ENCODE measurements at places on chromosomes 4 and X. TPM values are rescaled to one million over a fixed set of nuclear protein-coding genes. Genes with fewer than 3 reads are reported as not detected.

The PPP2R2C gene
- total RNA-seq: 0.39 TPM

The FAT4 gene
- 0.85 TPM for total RNA-seq

DNA sequence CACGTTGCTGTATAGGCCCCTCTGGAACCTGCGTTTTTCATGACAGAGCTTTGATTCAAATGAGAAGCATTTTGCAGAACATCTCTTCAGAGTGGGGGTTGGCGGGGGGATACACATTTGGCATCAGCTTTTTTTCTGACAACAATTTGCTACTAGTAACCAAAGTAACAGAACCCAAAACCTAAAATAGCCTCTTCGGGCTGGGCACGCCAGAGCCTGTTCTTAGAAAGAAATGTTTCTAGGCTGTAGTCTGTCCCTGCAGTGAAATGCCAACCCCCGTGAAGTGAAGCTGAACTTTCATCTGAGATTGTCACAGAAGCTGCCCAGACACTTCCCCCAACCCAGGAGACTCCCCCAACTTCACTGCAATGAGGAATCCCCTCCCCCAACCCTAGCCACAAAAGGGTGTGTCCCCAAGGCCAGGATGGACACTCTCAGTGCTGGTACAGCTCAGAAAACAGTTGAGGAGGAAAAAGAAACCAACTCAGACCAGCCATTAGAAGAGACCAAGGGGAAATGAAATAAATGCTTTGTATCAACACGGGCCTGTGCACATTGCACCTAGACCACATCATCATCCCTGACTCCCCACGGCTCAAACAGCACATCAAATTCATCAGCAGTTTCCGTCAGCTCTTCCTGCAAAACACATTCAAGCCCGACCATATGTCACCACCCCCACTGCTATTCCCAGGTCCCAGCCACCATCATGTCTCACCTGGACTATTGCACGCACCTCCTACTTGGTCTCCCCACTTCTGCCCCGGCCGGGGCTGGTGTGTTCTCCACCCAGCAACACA lies 8.4 kb upstream of the MAN2B2 start:
- no peak overlapping the region for H3K27ac ChIP-seq
- no peaks in the 10 kb centered on the region for H3K36me3 ChIP-seq
- H3K27me3 ChIP-seq: peaks cover 4% of the 10 kb centered on the region
- H3K4me1 ChIP-seq: peaks cover 3% of the 10 kb centered on the region

The PAGE5 gene
- not detected for total RNA-seq

DNA sequence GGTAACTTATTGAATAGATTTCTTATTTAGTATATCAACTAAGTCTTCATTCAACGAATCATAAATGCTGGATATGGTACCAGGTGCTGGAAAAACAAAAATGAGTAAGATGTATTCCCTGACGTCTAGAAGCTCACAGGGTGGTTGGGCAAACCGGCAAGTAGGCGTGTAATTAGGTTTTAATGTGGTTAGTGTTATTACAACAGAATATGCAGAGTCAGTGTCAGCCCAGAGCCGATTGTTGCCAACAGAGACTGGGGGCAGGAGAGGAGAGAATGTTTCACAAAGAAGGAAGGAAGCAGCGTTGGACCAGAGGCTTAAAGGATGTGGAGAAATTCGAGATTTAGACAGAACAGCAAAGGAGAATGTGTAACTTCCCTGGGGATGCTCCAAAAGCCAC lies 111.7 kb downstream of the TENM3 start:
- no peak overlapping the region for H3K4me3 ChIP-seq
- H3K27me3 ChIP-seq: no peaks in the 10 kb centered on the region
- H3K4me1 ChIP-seq: no peaks in the 10 kb centered on the region
- no peak for DNase-seq
- no peaks in the 10 kb centered on the region for H3K36me3 ChIP-seq

The MMAA gene
- total RNA-seq: 9.5 TPM

- no peak for DNase-seq
- H3K27me3 ChIP-seq: no peaks in the 10 kb centered on the region
- H3K27ac ChIP-seq: no peak overlapping the region
- no peaks in the 10 kb centered on the region for H3K36me3 ChIP-seq
- no peaks in the 10 kb centered on the region for H3K4me1 ChIP-seq
Observed at GRCh38 chr4:1756079-1756478, 34.8 kb downstream of the TACC3 start.

GRCh38 chr4:29908276-29908675 lies 811.9 kb upstream of the PCDH7 start:
- H3K4me3 ChIP-seq: no peak overlapping the region
- no peak overlapping the region for H3K27ac ChIP-seq
- no peaks in the 10 kb centered on the region for H3K36me3 ChIP-seq
- H3K4me1 ChIP-seq: no peaks in the 10 kb centered on the region
- H3K27me3 ChIP-seq: no peaks in the 10 kb centered on the region

DNA sequence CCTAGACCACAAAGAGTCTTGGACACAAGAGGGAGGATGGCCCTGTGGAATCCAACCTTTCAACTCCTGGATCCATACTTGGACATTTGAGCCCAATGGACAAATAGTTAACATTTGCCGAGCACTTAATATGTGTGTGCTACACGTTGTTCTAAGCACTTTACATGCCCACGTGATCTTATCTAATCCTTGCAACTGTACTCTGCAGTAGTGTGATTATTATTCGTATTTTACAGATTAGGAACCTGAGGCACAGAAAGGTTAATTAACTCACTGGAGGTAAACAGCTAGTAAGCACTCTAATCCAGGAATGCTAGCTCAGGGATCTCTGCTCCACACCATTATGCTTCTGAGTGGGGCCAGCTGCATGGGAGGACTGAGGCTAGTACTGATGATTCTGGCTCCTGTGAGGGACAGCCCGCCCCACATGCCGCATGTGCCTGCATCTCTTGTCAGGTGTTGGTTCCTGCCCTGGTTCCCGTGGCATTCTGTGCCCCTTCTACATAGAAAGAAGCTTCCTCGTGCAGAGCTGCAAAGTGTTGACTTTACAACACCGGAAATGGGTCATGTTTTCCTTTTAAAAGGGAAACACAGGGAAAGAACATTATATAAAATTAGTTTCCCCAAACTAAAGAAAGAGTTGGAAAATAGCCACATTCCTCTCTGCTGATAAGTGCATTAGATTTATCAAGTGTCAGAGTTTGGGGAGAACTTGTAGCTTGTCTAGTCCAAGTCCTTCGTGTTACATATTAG lies 34.8 kb downstream of the PLAC1 start:
- no peak for DNase-seq
- H3K4me3 ChIP-seq: no peak overlapping the region
- H3K27me3 ChIP-seq: no peaks in the 10 kb centered on the region
- no peaks in the 10 kb centered on the region for H3K4me1 ChIP-seq

DNA sequence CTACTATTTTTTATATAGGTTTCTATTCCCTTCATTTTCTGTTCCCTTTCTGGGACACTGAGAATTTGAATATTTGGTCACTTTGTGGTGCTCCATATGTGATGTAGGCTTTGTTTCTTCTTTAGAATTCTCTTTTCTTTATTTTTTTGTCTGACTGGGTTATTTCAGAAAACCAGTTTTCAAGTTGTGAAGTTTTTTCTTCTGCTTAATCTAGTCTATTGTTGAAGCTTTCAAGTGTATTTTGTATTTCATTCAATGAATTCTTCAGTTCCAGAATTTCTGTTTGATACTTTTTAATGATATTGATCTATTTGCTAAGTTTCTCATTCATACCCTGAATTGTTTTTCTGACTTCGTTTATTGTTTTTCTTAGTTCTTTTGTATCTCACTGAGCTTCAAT lies 96.2 kb upstream of the HAND2 start:
- no peaks in the 10 kb centered on the region for H3K36me3 ChIP-seq
- DNase-seq: no peak
- H3K4me3 ChIP-seq: no peak overlapping the region

DNA sequence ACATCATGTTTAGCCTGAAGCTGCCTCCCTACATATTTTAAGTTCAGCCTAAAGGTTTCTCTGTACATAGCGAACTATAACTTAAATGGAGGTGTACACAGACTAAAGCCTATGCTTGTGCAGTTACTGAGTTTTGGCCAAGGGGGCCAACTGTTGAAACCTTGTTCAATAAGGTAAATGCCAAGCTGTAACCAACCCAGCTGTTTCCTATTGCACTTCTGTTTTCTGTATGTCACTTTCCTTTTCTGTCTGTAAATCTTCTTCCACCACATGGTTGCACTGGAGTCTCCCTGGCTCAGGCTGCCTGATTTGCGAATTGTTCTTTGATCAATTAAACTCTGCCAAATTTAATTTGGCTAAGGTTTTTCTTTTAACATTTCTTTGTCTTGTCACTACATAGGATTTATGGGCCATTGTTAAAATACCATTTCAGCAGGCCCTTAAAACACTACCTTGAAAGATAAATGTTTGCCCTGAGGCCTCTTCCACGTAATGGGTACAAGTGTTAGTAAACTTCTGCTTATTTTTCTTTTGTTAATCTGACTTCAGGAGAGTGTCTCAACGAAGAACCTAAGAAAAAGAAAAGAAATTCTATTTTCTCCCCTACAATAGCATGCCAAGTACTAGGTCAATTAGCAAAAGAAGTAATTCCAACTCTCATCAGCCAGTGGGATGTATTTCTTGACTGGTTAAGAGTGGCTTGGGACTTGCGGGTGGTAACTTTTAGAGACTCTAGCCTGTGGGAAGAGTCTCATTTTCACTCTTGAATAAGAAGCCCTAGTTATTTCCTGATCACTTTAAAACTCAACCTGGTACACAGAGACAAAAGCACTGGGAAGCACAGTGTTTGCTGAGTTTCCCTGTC lies 45.7 kb upstream of the PRSS12 start:
- H3K27me3 ChIP-seq: no peaks in the 10 kb centered on the region
- H3K27ac ChIP-seq: no peak overlapping the region
- no peak overlapping the region for H3K4me3 ChIP-seq

Measured in pancreas (tissue), 10 donors.